ENCODE measurements at places on chromosomes 6 and 20.

DNA sequence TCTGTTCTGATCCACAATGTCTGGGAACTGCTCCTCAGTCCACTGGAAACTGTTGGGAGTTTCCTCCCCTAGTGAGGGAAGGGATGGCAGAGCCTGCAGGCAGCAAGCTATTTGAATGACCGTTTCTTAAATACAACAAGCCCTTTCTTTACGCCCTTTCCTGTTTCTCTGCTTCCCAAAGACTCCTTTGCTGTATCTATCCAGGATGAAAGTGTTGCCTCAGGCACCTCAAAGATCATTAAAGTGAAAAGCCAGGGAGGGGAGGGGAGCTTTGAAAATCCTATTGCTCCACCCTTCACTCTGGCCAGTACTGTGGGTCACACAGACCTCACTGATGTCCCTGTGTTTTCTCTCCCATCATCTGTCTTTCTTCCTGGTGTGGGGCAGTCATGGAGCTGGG lies 213.1 kb downstream of the RNF144B start:
- no peak for DNase-seq

- no peak for DNase-seq
Measured at GRCh38 chr20:9677100-9677623, 161.7 kb downstream of the PAK5 start.

DNA sequence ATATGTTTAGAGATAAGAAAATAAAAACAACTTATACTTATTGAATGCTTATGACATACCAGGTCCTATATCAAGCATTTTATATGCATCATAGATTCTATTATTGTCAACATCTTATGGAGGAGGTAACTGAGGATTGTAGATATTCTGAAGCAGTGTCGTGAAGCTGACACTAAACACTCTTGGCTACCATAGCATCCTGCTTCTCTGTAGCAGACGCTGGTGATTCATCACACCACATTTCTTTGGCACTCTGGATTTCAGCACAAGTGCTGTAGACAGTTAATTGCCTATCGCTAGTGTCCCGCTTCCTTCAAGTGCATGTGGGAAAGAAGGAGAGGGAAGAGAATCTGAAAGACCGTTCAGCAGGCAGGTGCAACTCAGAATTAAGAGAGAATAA lies 317.1 kb downstream of the PLCB1 start:
- no peak for DNase-seq

DNA sequence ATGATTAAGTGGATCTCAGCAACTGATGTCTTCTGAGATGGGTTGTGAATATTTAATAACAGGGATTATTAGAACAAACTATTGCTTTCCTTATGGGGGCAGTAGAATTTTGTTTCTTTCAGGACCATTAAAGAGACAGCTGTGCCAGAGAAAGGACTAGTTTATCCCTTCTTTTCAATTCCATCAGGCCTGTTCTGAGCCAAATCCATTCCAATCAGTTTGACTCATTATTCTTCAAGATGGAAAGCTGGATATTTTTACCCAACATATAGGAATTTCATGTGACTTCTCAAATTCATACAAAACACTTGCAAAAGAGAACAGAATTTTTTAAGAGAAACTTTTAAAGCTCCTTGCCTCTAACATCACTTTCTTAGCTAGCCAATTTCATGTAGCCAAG lies 722.0 kb upstream of the FLRT3 start:
- no peak for DNase-seq

DNA sequence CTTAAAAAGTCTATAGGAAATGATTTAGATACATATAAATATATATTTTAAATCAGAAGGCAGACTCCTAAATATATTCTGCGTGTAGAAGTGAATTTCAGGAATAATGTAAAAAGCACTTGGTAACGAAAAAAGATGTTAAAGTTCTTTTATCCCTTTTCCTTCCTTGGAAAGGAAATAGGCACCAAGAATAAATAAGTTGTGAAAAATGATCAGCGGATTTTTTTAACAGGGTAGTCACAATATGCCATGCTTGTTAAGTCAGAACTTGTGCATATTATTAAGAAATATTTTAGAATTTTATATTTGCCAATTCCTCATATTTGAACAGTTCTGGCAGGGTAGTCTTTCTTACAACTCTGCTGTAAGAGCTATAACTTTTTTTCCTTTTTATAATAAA lies 173.8 kb downstream of the CD83 start:
- DNase-seq = no peak

DNA sequence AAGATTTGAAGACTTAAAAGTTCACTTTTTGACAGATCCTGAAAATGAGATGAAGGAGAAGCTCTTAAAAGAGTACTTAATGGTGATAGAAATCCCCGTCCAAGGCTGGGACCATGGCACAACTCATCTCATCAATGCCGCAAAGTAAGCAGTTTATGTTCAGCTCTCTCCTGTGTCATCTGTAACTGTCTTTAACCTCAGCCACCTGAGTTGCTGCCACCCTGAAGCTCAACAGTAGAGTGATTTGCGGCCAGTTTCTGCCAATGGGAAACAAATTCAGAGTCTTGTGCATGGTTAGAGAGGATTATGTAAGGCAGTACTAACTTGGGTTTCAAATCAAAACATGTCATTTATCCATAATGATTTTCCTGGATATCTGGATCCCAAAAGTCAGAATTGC lies 10.1 kb downstream of the TNFAIP3 start:
- DNase-seq = no peak

DNA sequence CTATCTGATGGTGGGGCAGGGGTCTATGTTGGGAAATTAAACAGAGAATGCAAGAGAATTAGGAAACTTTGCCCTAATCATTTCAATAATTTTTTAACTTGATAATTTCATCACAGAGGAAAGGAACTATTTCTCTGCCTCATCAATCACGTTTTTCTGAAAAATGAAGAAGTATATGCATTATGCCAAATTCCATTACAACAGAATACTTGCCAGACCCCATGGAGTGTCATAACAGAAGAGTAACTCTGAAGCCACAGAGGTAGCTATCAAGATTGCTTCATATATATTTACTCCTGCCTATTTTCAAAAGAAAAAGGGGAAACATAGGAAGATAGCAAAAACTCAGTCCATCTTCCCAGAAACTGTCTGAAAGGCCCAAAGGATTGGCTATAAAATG lies 5.7 kb upstream of the USP49 start:
- no peak for DNase-seq

- DNase-seq = no peak
Measured at GRCh38 chr6:1314617-1315016, 2.7 kb downstream of the FOXQ1 start.

DNA sequence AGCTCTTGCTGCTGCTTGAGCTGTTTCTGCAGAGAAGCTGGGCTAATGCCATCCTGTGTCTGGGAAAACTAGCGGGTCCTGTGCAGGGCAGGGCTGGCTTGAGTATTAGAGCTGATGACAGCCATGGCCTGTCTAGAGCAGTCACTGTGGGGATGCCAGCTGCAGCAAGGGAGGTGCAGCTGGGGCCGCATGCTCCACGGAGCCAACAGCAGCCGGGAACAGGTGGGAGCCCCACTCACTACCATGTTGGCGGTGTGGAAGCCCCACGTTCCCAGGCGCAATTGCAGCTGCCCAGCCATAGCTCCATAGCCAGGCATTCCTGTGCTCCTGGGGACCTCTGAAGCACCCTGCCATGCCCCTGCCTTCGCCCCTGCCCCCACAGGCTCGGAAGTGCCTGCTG lies 212.9 kb downstream of the TFAP2C start:
- no peak for DNase-seq

DNA sequence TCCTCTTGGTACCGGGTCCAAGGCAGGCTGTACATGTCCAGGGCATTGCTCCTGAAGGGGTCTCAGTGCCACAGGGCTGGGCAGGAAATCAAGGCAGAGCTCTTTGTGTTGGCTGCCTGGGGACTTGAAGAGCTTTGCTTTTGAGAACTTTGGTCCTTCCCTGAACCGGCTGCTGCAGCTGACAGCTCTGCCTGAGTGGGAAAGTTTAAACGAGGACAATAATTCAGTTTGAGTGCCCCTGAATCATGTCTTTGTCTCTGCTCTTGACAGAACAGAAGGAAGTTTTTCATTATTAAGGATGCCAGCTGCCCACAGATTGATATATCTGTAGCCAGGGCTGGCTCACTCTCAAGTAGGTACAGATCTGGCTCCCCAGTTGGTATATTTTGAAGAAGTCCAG lies 56.1 kb downstream of the ANKRD6 start:
- no peak for DNase-seq

- no peak for DNase-seq
Measured at GRCh38 chr6:13413900-13414555, 73.4 kb downstream of the GFOD1 start.

GRCh38 chr20:51425347-51426106 lies 117.0 kb downstream of the NFATC2 start:
- no peak for DNase-seq

DNA sequence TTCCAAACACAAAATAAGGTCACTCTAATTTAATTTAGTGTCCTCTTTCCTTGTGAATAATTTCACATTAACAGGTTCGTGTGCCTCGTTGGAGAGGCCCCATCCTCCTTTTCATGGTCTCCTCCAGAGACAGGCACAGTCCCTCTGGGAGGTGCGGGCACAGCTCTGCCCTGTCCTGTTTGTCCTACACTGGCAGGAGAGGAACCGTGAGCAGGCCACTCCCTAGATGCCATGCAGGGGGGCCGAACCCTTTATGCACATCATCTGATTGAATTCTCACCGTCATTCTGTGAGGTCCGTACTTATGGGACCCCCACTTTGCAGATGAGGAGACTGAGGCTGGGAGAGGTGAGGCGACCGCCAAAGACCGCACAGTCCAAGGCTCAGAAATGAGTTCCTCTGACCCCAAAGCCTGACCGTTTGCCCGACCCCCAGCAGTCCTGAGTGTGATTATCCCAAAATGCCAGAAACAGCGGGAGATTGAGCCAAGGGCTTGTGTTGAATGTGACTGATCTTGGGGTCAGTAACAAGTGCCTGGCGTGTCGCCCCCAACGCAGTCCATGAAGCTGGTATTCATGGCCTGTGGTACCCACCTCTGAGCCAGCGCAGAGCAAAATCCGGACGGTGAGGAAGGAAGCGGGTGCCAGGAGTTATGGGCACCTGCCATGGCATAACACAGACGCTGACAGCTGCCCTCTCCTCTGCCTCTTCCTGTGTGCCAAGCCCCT lies 43.5 kb downstream of the PMEPA1 start:
- DNase-seq = no peak

GRCh38 chr20:59004493-59004762 lies 2.6 kb downstream of the CTSZ start:
- no peak for DNase-seq

- DNase-seq = no peak
Measured at GRCh38 chr6:101326411-101326810, 67.1 kb upstream of the GRIK2 start.

DNA sequence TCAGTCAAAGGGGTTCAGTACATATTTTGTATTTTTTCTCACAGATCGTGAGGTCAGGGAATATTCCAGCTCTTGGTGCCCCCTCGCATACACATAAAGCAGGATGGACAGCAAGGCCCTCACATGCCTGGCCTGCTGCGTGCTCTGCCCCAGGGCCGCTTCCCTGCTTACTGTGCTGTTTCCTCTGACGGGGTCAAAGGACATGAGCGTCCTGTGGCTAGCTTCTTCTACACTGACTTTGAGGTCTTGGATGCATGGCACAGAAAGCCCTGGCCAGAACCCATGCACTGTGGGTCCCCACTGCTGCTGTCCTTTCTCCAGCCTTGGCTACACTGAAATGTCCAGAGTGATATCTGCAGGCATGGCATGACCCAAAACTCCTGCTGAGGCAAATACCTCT lies 92.5 kb upstream of the GGTLC1 start:
- no peak for DNase-seq

- no peak for DNase-seq
Measured at GRCh38 chr6:163971841-163972838, 557.6 kb downstream of the QKI start.

Measured in hematopoietic multipotent progenitor cell treated with erythropoietin and hydrocortisone succinate and interleukin-3 and kit ligand, for 6 days (in vitro differentiated cells).